ENCODE measurements at places on chromosomes 6 and 20.

DNA sequence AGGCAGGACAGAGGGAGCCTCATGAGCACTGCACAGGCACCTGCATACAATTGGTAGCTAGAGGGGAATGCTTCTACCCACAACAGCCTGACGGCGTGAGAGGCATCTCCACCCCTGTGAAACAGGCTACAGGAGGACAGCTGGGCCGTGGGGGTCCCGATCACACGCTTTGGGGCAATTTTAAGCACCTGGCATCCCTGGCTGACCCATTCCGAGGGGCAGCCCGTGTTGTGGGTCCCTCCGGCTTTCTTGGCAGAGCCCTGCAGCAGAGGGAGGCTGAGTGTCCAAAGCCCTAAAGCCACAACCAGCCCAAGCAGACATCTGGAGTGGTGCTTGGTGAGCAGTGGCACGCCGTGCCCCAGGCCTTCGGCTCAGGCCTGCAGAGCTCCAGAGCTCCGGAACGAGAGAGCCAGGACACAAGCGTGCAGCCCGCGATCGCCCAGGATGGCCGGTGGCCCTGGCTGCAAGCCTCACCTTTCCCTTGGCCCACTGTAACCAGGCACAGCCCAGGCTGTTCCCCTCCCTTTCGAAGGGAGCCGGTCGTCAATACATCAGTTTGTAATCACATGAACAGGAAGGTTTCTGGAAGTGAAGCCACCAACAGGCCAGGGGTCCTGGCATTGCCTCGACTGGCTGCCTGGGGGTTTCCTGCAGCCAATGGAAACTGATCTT lies 81.4 kb downstream of the DLL1 start:
- DNase-seq: no peak

DNA sequence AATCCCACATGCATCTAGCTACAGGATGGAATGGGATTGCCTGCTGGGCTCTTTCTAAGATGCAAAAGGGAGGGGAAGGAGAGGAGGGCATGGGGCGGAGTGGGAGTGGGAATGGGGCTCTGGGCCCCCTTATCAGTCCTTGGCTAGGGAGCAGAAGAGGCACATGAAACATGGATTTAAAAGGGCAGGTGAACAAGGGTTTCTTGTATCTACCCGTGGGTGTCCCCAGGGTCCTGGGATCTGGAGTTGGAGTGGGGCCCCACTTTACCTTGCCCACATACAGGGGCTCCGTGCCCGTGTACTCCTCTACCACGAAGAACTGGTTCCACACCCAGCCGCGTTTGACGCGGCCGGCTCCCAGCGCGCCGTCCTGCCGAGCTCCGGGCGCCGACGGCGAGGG lies 57.5 kb downstream of the CDH22 start:
- DNase-seq: no peak

DNA sequence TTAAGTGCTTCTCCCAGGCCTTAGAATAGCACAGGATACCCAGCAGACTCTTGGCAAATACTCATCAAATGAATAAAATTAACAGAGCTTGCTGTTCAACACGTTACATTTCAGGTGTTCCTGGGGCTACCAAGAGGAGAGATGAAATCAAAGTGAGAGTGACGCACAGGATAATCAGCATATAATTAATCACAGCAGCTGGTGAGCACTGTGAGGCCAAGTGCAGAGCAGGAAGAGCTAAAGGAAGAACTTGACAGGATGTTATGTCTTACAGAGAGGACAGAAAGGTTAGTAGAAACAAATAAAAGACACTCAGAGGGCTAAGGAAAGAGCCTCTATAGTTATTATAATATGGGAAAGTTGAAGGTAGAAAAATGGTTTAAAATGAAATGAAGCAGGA lies 8.8 kb downstream of the PPIL1 start:
- no peak for DNase-seq

DNA sequence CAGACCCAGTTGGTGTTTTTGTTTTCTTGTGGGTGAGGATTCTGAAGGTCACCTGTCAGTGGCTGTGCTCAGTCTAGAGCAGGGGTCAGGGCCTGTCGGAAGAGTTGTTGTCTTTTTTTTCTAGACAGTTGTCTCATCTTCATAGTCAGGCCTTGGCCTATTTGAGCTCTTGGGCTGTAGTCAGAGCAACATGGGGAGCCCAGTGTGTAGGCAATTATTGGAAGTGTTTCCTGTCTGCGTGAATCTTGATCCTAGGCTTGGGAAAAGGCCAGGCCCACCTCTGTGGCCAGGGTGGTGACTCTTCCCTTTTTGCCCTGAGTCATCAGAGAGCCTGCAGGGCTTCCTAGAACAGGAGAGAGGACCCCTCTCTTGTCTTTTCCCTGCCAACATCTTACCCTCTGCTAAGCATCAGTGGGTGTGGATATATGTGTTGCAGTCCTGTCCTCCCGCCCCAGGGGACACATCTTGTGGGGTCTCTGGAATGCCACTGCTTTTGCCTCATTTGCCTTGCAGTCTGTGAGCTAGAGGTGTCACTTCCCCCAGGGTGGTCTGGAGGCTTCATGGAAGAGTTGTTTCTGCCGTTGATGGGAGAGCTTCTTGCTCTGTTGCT lies 11.4 kb downstream of the TJAP1 start:
- DNase-seq: no peak

DNA sequence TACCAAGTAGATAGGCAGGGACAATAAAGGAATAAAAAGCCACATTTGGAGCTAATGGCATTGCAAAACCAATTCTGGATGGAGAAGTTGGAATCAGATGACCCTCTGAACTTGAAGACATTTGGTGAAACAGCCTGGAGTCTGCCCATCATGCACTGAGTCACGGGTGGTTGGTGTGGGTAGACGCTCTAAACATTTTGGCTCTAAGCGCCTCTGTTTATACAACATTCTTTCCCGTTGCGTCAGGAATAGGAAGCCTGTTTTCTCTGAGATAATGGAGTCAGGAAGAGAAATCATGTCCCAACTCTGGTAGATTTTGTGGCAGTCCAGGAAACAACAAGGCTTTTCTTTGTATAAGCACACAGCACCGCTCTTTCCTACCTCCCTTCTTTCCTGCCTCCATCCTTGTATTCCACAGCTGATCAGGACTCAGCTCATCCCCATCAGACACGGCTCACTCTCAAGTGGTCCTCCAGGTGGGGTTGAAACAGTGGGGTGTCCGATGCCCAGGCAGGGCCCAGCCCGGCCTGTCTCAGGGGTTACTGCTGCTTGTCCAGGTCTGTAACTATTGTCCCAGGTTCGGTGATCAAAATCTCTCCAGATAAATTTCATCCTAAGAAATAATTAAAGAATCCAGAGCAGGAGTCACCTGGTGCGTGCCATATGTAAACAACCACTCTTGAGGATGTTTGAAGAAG lies 12.1 kb upstream of the RAMACL start:
- DNase-seq: no peak

DNA sequence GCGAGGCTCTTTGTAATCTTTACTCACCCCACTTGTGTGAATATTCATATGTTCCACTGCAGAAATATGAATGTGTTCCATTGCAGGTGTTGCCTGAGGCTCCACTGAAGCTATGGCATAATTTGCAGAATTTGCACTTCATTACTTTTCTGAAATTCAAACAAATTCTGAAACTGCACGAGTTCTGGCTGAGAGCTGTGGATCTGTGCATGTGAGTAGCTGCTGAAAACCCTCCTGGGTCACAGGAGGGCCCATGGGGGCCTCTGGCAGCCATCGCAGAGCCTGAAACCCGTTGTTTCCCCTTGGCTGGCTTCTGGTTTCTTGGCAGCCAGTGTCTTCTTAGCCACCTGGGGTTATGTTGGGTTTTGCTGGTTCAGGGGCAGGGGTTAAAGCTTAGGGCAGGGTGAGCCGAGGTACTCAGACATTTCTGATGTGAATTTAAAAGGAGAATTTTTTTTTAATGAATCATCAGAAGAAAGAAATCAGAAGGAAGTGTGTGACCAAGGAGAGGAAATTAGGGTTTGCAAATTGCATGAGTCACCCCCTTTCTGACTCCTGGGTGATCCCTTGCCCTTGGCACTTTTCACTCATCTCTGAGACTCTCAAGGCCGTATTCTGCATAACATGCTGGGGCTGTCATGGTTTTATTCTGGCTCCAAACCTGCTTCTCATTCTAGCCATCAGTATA lies 40.6 kb downstream of the TOX2 start:
- DNase-seq: no peak

- no peak for DNase-seq
These were observed 9.7 kb downstream of the NOL7 start for GRCh38 chr6:13624871-13625288.

DNA sequence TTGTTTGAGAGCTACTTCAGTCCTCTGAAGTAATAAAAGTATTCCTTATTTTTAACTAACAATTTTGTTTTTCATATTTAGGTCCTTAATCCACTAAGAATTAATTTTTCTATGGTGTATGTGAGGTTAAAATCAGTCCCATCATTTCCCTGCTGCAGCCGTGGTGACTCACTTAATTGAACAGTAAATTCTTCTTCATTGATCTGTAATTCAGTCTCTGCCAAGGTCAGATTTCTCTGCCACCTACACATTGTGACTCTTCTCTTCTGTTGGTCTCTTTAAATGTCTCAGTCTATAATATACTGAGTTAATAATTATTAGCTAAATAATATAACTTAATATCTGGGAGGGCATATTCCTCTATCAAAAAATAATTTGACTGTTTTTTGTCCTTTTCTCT lies 262.3 kb downstream of the UTRN start:
- DNase-seq: no peak

All from LNCaP clone FGC (cell line).